CD4-positive, alpha-beta T cell treated with Interleukin-12 subunit alpha and Interleukin-12 subunit beta, for 1 hour (primary cell): ENCODE measurements at places on chromosomes 3 and 15.

DNA sequence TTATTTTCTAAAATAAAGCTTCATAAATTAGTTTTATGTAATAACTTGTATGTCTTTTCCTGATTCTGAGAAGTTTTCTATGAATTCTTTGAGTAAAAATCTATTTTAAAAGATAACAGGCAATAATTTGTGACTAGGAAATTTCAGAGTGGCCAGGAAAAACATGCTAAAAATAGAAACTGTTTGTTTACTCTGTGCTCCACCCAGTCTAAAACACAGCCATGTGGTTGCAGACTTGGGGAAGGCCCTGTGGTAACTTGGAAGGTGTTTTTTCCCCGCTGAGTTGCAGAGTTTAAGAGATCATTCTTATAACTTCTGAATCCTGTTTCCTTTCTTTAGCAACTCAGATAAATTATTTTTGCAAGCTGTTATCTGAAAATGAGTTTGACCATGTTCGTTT lies 21.9 kb downstream of the PLCL2 start:
- DNase-seq = peak; percentile 54

DNA sequence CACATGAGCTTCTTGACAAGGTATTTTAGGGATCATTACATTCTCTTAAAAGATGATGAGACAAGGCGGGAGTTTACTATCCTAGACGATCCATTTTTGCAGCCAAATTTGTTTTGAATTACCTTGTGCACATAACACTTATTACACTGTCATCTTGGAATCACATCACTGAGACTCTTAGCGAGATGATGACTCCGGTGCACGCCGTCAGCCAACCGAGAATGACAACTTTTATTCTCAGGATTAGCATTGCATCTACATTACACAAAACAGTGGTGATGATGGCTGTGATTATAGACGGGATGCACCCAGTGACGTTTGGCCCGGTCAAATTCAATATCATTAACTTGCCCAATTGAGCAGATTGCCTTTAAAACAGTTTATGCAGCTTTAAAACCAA lies 216.1 kb downstream of the PDZRN3 start:
- DNase-seq = no peak

- DNase-seq = no peak
Measured at GRCh38 chr3:48685293-48685602, 467 bp downstream of the NCKIPSD start.

DNA sequence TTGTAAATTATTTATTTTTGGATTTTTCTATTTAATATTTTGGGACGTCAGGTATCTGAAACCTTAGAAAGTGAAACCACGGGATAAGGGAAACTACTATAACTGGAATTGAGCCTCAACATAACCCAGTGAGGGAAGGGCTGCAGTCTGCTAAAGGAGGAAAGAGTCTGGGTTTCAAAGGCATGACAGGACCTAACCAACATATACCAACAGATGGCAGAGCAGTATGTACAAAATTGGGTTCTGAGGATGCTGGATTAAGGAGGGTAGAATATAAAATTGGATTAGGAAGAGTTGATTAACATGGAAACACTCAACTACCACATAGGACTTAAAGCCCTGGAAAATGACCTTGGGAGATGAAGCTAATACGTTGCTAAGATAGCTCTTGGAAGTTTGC lies 603.5 kb downstream of the MECOM start:
- no peak for DNase-seq

- no peak for DNase-seq
Measured at GRCh38 chr3:39981547-39982184, 172.3 kb downstream of the MYRIP start.

- no peak for DNase-seq
Measured at GRCh38 chr3:18723206-18723810, 298.2 kb upstream of the SATB1 start.

DNA sequence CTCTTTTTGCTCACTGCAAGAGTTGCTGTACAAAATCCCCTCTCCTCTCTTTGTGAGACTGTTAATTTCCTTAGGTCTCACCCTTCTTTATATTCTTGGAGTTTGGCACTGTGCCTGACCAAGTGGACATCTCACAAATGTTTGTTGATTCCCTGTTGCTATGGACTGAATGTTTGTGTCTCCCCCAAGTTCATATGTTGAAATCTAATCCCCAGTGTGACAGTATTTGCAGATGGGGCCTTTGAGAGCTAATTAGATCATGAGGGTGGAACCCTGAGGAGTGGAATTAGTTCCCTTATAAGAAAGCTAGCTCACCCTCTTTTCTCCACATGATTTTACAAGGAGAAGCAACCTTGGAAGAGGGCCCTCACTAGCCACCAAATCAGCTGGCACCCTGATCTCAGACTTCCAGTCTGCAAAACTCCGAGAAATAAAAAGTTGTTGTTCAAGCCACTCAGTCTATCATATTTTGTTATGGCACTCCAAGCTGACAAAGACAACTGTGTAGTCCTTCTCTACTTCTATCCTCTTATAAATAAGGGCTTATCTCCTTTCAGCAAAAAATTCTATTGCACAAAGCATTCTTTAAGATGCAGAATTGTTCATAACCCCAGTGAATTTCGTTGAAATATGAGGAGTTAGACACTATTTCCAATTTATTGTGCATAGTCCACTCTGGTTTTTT lies 65.5 kb upstream of the NPHP3 start:
- no peak for DNase-seq

GRCh38 chr3:31908391-31909097 lies 72.5 kb downstream of the OSBPL10 start:
- no peak for DNase-seq

GRCh38 chr15:101001796-101002195 lies 82.6 kb downstream of the LRRK1 start:
- no peak for DNase-seq

DNA sequence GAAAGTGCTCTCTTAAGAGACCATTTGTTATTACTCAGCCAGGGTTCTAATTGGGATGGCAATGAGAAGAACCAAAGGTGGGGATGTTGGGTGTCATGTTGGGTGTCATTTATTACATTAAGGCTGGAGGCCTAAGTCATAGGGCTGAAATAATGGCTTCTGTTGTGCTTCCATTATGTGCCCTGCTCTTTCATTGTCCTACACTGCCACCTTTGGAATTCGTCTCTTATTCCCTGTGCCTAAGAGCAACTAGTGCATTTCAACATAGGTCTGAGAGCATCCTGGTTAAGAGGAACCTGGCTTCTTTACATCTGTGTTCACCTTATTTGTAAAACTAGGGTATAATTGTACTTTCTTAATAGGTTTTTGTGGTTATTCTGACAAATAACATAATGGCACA lies 32.2 kb downstream of the RIOX2 start:
- peak; percentile 27 for DNase-seq

DNA sequence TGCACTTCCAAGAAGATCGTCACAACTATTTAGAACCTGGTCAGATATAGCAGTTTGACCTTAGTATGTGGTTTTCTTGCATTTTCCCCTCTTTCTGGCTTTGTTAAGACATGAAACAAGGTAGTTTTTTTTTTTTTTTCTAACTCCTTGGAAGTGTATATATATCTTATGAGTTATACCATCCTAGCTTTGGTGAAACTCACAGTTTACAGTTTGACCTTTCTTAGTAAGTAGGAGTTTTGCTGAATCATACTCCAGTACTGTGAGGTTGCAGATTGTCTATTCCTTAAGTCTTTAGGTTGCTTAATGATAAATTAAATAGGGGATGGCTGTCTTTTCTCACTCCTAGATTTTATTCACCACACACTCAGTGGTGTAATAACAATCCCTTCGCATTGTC lies 325.0 kb downstream of the RBMS3 start:
- no peak for DNase-seq

- DNase-seq = no peak
Measured at GRCh38 chr15:58241872-58242271, 103.7 kb downstream of the AQP9 start.

DNA sequence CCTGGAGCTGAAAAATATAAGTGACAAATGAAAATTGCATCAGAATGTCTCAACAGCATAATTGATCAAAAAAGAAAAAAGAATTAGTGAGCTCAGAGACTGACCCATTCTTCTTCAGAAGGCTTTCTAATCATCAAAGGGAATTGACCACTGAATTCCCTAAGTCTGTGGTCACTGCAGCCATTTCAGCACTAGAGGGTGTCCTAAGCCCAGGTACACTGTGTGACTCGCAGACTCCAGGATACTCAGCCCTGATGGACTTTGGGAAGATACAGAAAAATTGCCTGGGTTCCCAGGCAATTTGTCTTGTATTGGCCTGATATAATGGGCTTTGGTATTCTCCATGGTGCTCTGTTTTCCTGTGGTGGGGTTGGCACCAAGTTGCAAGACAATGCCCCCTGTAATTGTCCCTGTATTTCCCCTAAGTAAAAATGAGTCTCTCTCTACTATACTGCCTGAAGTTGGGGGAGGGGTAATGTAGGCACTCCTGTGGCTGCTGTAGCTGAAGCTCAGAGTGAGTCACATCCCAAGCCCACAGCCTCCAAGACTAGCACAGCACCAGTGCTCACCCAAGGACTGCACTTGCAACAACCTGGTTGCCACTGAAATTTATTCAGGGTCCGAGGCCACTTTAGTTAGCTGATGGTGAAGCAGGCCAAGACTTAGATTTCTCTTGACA lies 256.0 kb upstream of the STAC start:
- DNase-seq = no peak

- DNase-seq = no peak
Measured at GRCh38 chr3:69292185-69292584, 93.7 kb downstream of the FRMD4B start.

- DNase-seq = no peak
Measured at GRCh38 chr3:35670408-35670965, 31.2 kb downstream of the ARPP21 start.

GRCh38 chr3:108849075-108849474 lies 26.5 kb downstream of the TRAT1 start:
- DNase-seq = no peak

- DNase-seq = no peak
Measured at GRCh38 chr15:68712886-68713285, 107.8 kb downstream of the ANP32A start.

- DNase-seq = no peak
Measured at GRCh38 chr3:45817831-45818522, 21.6 kb upstream of the SLC6A20 start.

DNA sequence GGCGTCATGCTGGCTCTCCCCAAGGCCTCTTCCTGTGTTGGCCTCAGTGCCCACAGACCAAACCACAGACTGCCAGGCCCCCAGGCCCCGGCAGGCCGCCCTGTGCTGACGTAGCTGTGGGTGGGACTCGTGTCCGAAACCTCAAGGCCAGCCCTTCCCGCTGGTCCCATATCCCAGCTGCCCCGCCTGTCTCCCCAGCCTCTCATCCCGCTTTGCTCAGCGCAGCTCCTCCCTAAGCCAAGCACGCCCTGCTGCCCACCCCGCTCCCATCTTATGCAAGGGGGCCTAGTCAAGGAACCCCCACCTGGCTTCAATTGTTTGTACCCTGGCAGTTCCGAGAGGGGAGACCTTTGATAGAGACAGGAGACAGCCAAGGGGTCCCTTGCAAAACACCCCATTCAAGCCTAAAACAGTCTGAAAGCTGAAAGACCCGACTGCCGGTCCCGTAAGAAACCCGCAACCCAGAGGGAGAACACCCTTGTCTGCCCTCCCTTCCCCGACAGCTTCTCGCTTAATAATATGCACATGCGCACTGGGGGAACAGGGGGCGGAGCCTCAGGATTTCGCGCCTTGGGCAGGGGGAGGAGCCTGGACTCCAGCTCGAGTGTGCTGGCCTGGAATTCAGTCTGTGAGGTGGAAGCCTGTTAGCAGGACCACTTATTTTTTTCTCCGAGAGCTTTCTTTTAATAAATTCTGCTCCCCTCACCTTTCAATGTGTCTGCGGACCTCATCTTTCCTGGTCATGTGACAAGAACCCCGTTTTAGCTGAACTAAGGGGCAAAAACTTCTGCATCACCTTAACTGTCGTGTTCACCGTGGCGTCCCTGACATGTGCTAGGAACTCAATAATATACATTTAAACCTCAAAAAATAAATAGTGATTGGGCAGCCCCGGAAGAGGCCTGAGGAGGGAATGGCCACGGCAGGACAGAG lies 17.2 kb downstream of the TNFAIP8L3 start:
- peak; percentile 61 for DNase-seq

DNA sequence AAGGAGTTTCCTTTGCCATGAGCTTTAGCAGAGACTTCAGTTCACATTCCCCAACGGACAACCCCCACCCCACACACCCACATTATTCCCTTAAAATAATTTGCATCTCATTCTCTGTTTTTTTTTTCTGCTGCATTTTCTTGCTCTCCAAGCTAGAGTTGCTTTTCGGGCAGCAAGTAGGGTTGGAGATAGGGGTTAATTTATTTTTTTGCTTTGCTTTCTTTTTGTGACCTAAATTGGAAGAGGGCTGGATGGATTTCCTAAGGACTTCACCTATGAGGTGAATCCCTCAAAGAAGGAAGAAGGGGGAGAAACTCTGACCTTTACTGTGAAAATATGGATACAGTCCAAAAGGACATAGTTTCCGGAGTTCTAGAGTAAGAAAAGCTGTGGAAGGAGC lies 6.6 kb downstream of the SOX2 start:
- no peak for DNase-seq

- DNase-seq = no peak
Measured at GRCh38 chr15:79006071-79006470, 61.2 kb upstream of the CTSH start.

DNA sequence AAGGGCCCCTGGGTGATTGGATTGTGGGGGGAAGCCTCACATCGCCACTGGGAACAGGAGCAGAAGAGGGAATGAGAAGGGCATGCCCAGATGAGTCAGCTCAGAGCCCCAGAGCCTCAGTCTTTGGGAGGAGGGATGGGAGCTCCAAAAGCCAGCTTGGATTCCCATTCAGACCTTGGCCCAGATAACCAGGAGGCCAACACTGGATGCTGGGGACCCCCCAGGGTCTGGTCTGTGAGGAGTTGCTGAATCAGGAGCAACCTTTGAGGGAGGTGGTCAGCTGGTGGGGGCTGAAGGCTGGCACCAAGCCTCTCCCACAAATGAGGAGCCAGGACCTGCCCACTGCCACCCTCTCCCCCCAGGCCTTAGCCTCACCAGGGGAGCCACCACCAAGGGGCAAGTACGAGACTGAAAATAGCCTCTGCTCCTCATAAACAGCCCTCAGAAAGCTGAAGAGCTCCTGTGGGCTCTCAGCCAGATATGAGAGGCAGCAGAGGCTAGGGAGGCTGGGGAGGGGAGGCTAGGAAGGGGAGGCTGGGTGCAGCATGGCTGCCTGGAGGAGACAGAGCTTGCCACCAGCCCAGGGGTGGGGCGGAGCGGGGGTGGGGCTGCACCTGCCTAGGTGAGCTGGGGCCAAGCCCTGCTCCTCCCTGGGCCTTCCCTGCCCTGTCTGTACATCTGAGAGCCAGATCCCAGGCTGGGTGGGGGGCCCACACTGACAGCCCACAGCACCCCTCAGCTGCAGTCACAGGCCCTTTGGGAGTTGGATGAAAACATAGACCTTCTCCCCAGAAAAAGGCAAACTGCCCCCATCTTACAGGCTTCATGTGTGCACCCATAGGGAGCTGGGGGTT lies 99.8 kb downstream of the SEC22A start:
- no peak for DNase-seq

DNA sequence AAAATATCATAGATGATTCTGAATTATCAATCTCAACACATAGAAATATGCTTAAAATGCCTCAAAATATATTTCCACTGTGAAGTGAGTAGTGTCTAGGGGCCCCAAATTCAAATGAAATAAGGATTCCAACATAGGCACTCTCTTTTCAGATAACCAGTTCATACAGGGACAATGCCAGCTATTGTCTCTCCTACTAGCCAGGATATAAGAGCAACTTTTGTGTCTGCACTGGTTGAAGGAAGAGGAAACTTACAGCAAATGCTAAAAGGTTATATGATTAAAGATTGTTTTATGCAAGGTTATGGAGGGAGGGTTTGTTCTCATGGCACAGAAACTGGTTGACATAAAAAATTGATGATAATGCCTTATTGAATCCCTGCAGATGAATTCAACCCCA lies 579.4 kb upstream of the ALCAM start:
- no peak for DNase-seq
